ENCODE measurements at places on chromosomes 6 and 20. TPM values are rescaled to one million over a fixed set of nuclear protein-coding genes. Genes with fewer than 3 reads are reported as not detected.

GRCh38 chr20:60191014-60191413 lies 232.8 kb downstream of the CDH26 start:
- DNase-seq, result no peak

DNA sequence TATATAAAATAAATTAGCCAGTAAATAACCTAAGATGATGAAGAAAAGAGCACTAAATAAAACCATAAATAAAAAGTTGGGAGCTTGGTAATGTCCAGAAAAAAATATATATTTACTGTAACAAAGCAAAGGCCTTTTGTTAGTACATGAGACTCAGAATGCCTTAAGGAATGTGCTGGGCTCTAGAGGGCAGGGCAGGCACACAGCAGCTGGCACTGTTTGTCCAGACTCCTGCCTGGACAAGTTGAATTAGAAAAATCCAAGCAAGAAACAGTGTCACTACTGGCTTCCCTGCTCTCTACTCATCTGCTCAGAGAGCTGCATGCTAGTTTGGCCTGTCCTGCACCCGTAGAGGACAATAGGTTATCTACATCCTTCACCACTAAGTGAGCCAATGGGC lies 8.8 kb downstream of the DEFB129 start:
- DNase-seq, result peak; percentile 23

CNR1 gene
- total RNA-seq, result 11.4 TPM

OR2W1 gene
- not detected for total RNA-seq

GRCh38 chr6:118786596-118787453 lies 107.1 kb upstream of the ASF1A start:
- DNase-seq, result no peak

OPN5 gene
- not detected for total RNA-seq
